Posterior cingulate gyrus (tissue), 11 donors: ENCODE measurements at places on chromosomes 1 and 21.
A peak's percentile ranks its signal among the peaks of the same experiment; 100 is the strongest.

- no peak for DNase-seq
Measured at GRCh38 chr1:91687452-91687851, 186.8 kb downstream of the CDC7 start.

DNA sequence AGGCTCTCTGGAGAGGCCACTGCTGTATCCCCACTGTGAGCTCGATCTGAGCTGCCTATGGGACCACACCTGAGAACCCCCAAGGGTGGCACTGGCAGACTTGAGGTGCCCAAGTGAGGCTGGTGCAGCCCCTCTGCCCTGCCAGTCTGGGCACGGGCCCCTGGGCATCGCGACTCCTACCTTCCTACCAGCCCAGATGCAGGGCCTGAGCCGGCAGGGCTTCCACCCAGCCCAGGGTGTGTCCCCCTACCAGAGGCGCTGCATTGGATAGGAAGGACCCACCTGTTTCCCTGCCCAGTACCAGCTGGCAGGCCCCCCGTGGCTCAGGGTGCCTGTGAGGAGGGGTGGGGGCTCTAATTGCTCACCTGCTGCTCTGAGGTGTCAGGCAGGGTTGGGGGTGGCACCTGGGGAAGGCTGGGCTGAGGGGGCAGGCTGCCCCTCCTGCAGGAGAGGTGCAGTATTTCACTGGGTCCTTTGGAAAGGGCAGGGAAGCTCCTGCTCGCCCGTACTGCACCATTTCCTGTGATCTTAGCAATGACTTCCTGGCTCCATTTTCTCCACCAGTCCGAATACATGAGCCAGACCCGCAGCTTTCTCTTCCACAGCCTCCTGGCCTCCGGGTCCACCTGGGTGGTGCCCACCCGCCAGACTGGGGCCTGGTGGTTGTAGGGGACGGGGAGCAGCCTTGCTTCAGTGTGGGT is 11.8 kb downstream of the TP73 start:
- DNase-seq = peak; percentile 59

DNA sequence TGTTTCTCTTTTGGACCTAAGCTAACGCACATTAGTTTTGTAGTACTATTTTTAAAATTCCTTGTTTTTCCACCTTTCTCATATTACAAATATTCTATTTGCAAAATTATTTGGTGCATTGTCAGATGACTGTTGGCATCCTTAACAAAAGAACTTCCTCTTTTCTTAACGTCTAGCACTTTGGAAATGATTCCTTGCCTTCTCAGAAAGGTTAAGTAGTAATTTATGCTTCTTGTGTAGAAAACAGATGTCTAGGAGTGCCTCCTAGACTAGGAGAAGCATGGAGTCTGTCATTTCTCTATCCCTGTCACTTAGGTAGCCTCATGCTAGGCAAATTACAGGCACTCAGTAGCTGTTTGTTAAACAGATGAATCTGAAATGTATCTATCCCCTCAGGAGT is 64.4 kb downstream of the HSPA13 start:
- DNase-seq = no peak

DNA sequence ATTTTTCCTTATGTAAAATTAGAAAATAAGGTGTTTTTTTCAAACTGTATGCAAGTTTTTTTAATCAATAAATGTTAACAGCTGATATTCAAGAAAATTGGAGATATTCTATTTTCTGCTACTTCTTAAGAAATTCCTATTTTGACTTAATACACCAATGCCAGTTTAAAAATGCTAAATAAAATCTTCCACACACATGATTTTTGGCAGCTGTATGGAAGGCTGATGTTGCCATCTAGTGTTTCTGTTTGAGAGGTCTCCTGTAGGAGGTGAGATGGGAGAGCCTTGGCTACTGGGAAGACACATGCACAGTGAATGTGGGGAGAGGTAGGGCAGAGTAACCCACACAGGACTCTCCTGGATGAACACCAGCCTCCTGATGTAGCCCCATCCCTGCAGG is 29.2 kb upstream of the OR2B11 start:
- DNase-seq = no peak

- no peak for DNase-seq
Measured at GRCh38 chr1:41631154-41631553, 146.7 kb upstream of the EDN2 start.

GRCh38 chr1:48217856-48218255 is 4.7 kb upstream of the SLC5A9 start:
- DNase-seq = no peak
